ENCODE measurements at places on chromosomes 12 and 14.

GRCh38 chr14:77099425-77100167 lies 1.5 kb downstream of the CIPC start:
- peak; percentile 11 for DNase-seq

- no peak for DNase-seq
Measured at GRCh38 chr14:29111554-29111953, 345.0 kb downstream of the FOXG1 start.

- DNase-seq: no peak
Measured at GRCh38 chr14:101062601-101063000, 159.1 kb upstream of the RTL1 start.

GRCh38 chr14:103546652-103547454 lies 15.6 kb downstream of the BAG5 start:
- peak; percentile 71 for DNase-seq
